ENCODE measurements at places on chromosomes 12 and 14.

DNA sequence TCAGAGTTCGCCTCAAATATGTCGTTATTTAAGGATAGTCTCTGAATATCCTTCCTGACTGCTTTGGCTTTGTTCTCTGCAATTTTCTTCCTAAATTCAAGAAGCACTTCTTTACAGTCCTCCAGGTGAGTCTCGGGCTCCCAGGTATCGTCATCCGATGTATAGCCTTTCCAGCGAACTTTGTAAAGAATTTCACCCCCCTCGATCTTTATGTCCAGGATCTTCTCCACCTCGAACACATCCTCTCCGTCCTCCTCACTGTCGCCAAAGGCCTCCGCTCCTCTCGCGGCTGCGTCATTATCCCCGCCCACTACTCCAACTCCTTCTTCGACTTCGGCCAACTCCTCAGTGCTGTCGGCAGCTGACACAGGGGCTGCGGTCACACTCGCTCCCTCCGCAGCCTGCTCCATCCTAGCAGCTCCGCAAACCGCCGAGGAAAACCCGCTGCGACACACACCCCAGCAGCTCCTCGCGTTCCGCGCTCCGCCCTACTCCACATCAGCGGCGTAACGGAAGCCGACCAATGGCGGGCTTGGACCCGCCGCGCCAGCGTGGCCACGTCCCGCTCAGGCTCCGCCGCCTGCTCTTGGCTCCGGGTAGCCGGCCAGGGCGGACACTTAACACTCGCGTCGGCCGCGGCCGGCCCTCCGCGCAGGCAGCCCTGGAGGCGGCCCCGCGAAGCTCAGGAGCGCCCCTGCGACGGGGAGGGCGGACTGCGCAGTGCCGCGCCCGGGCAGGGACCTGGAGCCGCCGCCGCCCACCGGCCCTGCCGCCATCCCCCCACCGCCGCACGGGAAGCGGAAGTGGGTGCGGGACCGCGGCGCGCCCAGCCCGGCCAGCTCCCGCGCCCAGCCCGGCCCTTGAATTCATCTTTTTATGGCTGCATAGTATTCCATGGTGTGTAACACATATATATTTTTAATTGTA, 4.1 kb downstream of the CD163L1 start:
- peak; percentile 65 for DNase-seq

- DNase-seq = no peak
Measured at GRCh38 chr12:3167636-3168035, 90.5 kb downstream of the TSPAN9 start.

DNA sequence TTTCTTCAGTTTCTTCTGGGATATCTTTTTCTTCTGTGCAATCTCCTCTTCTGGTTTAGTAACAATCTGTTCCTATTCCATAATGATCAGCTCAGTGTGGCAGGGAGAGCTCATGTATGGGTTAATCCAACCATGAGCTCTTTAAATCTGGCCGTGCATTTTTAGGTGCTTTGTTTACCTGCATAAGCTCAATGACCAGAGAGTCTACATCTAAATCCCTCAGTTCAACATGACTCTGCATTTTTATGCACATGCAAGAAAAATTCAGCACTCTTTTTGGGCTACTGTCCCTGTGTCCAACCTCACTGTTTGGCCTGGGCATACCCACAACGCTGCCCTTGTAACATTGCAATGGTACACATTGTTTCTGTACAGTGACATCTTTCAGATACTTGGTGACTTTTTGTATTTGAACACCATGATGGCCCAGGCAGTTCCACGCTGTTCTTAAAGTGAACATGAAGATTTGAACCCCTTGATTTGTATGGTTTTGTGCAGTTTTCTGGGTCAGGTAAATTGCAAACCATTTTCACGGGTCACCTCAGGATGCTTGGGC, 243.3 kb upstream of the SRRM4 start:
- DNase-seq = no peak

DNA sequence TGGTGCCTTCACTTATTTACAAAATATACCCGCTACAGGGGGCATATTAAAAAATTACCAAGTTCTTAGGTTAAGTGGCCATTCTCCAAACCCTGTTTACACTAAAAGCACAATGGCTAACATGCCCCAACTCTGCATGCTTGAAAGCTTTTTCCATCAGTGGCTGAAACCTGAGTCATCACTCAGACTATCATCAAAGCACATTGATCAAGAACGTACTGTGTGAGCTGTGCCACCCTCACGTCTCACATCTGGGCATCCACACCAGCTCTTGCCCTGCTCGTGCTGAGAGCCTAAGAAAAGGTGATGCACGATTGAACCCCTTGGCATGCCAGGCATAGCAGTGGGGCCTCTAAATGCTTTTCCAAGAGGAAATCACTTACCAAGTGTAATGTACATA, 13.2 kb downstream of the AQP6 start:
- no peak for DNase-seq
